CD4-positive, alpha-beta T cell (primary cell): ENCODE measurements at places on chromosomes 2 and 18. TPM values are rescaled to one million over a fixed set of nuclear protein-coding genes. Genes with fewer than 3 reads are reported as not detected.

DNA sequence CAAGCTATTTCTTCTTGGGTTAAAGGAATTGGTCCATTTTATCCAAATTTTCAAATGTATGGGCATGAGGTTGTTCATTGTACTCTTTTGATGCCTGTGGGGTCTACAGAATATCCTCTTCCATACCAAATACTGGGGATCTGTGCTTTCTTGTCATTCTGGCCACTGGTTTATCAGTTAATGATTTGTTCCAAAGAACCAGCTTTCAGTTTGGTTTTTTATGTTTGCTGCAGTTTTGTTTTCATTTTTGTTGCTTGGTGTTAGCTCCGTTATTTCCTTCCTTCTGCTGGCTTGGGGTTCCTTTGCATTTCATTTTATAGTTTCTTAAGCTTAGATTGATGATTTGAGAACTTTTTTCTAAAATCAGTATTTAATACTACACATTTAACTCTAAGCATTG, 45.5 kb downstream of the SLC66A2 start:
- DNase-seq = no peak

DNA sequence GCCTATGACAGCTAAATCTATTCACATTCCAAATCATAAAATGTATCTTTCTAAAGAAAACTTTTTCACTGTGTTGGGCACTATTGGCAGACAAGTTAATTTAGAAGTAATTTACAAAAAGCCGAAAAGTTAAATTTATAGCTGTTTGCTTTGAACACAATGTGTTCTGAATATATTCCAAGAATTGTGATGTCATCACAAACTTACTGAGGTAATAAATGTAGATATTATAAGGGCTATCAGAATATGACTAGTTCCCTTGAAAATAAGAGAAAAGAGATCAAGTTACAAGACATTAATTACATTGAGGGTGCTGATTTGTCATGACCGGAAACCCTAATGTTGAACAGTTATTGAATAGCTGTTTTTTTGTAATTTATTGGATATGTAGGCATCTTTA, 153.9 kb upstream of the SCN7A start:
- no peak for DNase-seq

The SNX17 gene
- 67.9 TPM for total RNA-seq

The KIAA2012 gene
- not detected for total RNA-seq

DNA sequence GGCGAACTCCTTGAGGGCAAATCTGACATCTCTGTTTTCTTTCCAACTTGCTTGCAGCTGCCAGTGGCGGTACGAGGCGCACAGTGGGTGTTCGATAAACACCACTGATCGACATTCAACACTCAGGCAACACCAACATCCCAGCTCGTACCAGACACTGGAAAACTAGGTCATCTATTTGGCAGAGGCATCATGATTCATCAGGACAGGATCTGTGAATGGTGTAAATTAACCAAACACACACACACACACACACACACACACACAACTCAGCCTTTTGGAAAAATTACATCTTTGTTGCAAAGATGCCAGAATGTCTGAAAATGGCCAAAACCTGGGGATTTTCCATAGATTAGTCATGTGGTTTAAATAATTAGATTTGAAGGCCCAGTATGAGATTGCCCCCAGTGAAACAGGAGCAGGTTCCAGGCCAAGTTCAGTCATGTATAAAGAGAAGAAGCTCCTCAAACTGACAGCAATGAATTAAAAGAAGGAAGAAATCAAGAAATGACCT, 150.5 kb upstream of the NCKAP5 start:
- DNase-seq = no peak
